ENCODE measurements at places on chromosomes 3 and 15. TPM values are rescaled to one million over a fixed set of nuclear protein-coding genes. Genes with fewer than 3 reads are reported as not detected.

DNA sequence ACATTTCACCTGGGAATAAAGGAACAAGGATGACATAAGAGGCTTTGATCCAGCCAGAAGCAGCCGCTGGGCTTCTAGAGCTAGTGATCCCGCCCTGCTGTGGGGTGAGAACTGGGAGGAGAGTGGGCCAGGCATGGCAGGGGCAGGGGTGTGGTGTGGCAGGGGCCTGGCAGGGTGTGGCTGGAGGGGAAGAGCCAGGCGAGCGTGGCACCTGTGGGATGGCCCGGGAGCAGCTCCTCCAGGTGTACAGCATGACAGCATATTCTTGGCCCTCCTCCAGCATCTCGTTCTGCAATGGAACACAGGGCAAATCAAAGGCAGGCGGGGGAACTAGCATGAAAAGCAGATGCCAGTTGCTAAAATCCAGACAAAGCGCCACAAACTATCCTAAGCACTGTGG lies 35.5 kb downstream of the CYFIP1 start:
- H3K4me1 ChIP-seq, result peaks cover 20% of the 10 kb centered on the region
- H3K27ac ChIP-seq, result no peak overlapping the region
- H3K36me3 ChIP-seq, result no peaks in the 10 kb centered on the region
- no peak for DNase-seq
- no peak overlapping the region for H3K4me3 ChIP-seq

GRCh38 chr3:52315977-52316764 lies at the start of gene DNAH1:
Gene DNAH1 (plus strand): TSS chr3:52316319. CDS start chr3:52322443, 6,124 bp downstream.
- H3K27ac ChIP-seq, result no peak within 1 kb of the TSS
- DNase-seq, result peak; percentile 32
- no peaks in the 10 kb centered on the region for H3K36me3 ChIP-seq
- H3K4me3 ChIP-seq, result no peak within 1 kb of the TSS
- H3K27me3 ChIP-seq, result peaks cover 10% of the 10 kb centered on the region

DNA sequence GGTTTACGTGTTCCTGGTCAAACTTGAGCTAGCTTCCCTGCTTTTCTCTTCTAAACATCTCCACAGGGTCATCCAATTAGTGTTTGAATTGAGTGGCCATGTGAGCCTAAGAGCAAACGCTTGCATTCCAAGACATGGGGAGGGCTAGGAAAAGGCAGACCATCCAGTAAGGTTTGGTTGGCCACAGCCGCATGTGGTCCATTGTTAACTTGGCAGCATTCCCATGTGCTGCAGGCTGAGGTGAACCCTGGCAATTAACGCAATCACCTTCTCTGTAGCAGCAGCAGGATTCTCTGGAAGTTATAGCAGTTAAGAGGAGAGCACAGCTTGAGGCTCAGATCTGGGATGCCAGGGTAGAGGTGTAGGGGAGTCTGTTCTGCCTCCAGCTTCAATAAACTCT lies 502.2 kb upstream of the LMCD1 start:
- no peaks in the 10 kb centered on the region for H3K27me3 ChIP-seq
- H3K4me1 ChIP-seq, result no peaks in the 10 kb centered on the region
- no peaks in the 10 kb centered on the region for H3K36me3 ChIP-seq
- H3K27ac ChIP-seq, result no peak overlapping the region
- no peak for DNase-seq

GRCh38 chr3:67450153-67450552 lies 204.3 kb downstream of the SUCLG2 start:
- DNase-seq, result no peak
- H3K36me3 ChIP-seq, result no peaks in the 10 kb centered on the region
- H3K4me1 ChIP-seq, result no peaks in the 10 kb centered on the region
- H3K4me3 ChIP-seq, result no peak overlapping the region

GRCh38 chr3:64655160-64655559 lies 32.6 kb downstream of the ADAMTS9 start:
- H3K4me1 ChIP-seq, result peaks cover 27% of the 10 kb centered on the region
- no peak overlapping the region for H3K4me3 ChIP-seq
- H3K36me3 ChIP-seq, result peaks cover 8% of the 10 kb centered on the region
- no peak for DNase-seq
- no peak overlapping the region for H3K27ac ChIP-seq

DNA sequence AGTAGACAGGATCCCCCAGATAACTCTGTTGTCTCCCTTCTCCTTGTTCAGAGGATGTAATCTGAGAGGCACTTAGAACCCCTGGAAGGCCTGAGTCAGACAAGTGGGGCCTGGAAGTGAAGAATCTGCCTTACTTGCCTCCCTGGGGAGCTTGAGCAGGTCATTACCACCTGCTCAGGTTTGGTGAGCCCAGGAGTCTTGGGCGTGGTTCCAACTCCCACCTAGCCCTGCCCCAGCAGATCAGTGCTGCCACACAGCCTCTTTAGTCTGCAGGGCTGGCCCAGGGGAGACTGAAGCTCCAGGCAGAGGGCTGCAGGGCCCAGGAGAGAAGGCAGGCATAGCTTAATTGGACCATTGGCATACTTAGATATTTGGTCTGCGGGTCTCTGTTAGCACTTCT lies 230.0 kb downstream of the ERC2 start:
- no peak overlapping the region for H3K27ac ChIP-seq
- no peak for DNase-seq
- no peaks in the 10 kb centered on the region for H3K36me3 ChIP-seq
- no peaks in the 10 kb centered on the region for H3K27me3 ChIP-seq
- H3K4me1 ChIP-seq, result no peaks in the 10 kb centered on the region
- no peak overlapping the region for H3K4me3 ChIP-seq

DNA sequence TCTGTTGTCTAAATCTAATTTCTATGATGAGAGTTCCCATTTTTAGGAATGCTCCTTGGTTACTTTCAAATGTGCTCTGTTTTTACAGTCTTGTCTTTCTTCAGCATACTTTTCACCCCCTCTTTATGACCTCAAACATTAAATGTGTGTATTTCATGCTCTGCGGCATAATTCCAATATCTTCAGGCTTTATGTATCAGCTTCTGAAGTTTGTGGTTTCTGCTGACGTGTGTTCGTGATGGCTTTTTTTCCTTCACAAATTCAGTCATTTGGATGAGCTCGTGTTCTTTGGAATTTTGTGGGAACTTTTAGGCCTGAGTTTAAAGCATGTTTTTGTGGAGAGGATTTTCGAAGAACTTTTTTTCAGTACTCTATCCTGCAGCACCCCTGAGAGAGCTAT lies 97.7 kb upstream of the CHRNA7 start:
- no peaks in the 10 kb centered on the region for H3K4me1 ChIP-seq
- H3K4me3 ChIP-seq, result no peak overlapping the region

DNA sequence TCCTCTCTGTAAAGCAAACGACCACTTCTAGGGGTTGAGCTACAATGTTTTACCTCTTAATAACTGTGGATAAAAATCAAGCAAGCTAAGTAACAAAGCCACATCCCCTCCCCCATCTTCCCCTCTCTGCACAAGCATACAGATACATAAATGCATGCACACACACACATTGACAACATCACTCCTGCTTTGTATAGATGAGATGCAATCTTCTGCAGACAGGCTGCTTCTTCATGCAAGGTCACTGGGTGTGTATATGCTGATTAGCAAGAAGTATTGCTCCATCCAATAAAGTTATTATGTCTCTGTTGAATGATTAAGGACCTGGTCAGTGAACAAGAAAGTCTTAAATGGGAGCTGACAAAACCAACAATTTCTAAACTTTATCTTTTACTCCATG lies 8.8 kb upstream of the ATP11B start:
- no peaks in the 10 kb centered on the region for H3K4me1 ChIP-seq
- H3K4me3 ChIP-seq, result no peak overlapping the region
- H3K36me3 ChIP-seq, result no peaks in the 10 kb centered on the region
- DNase-seq, result no peak
- H3K27me3 ChIP-seq, result peaks cover 31% of the 10 kb centered on the region
- H3K27ac ChIP-seq, result no peak overlapping the region

DNA sequence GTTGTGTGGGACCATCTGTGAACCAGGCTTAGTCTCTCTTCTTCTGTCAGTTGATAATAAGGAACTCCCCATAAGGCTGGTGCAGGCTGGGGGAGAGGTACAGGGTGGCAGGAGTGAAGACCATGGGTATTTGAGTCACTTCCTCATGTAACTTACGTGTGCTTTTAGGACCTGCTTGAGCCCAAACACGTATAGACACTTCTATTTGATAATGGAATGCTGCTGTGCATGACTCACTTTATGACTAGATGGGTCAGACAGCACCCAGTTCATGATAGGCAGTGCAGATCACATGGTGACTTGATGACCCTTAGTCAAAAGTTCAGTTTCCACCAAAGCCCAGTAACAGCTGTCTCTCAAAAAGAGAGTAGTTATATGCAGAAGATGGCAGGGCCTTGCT lies 490.9 kb downstream of the ZBBX start:
- no peaks in the 10 kb centered on the region for H3K27me3 ChIP-seq
- no peaks in the 10 kb centered on the region for H3K36me3 ChIP-seq
- no peaks in the 10 kb centered on the region for H3K4me1 ChIP-seq
- no peak overlapping the region for H3K27ac ChIP-seq

GRCh38 chr3:78762121-78762520 lies 1005.7 kb downstream of the ROBO1 start:
- no peak for DNase-seq
- H3K4me3 ChIP-seq, result no peak overlapping the region
- no peaks in the 10 kb centered on the region for H3K36me3 ChIP-seq
- peaks cover 22% of the 10 kb centered on the region for H3K4me1 ChIP-seq

DNA sequence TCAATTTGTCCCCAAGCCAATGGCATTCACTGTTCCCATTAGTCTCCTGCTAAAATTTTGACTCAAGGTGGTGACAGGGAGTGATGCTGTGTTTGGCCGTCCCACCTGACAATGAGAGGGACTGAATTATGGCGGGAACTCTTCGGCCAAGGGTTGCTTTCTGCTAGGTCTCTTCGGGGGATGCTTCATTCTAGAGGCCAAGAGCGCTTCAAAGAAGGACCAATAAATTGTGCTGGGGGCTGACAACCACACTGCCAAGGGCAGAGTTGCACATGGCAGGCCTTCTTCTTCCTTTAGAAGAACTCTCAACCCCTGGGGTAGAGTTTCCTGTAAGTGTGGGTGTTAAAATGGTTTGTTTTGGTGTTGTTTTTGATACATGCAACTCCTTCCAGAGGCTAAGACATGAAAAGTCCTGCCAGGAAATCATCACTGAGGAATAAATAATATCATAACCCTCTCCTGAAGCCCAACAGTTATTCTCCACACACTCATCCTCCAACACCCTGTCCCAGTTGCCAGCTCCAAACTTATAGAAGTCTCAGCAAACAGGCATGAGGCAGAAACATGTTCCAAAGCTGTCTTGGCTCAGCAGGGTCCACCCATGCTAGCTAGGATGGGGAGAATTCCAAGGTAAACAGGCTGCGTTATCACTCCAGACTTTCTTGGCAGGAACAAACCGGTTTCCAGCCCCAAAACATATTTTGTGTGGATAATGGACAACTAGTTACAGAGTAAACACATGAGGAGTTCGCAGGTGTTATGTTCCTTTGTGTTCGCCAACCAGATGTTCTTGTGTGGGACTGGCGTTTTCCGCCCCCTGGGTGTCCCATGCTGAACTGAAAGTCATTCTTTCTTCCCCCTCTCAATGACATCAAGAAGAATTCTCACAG lies 396.7 kb upstream of the RGMA start:
- no peaks in the 10 kb centered on the region for H3K27me3 ChIP-seq
- DNase-seq, result no peak
- peaks cover 13% of the 10 kb centered on the region for H3K4me1 ChIP-seq

DNA sequence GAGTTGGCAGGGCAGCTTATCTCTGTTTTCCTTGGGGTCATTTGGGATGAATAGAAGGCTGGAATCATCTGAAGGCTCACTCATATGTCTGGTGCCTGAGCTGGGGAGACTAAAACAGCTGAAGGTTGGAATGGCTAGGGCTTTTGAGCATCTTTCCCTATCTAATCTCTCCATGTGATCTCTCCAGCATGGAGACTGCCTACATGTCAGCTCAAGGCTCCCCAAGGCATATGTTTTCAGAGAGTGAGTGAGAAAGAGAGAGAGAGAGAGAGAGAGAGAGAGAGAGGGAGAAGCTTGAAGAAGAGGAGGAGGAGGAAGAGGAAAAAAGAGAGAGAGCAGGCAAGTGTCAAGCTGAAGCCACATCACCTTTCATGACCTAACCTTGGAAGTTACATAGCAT lies 143.4 kb downstream of the EBLN2 start:
- no peak overlapping the region for H3K27ac ChIP-seq
- DNase-seq, result no peak
- H3K27me3 ChIP-seq, result no peaks in the 10 kb centered on the region
- H3K36me3 ChIP-seq, result no peaks in the 10 kb centered on the region
- H3K4me1 ChIP-seq, result peaks cover 35% of the 10 kb centered on the region
- no peak overlapping the region for H3K4me3 ChIP-seq

DNA sequence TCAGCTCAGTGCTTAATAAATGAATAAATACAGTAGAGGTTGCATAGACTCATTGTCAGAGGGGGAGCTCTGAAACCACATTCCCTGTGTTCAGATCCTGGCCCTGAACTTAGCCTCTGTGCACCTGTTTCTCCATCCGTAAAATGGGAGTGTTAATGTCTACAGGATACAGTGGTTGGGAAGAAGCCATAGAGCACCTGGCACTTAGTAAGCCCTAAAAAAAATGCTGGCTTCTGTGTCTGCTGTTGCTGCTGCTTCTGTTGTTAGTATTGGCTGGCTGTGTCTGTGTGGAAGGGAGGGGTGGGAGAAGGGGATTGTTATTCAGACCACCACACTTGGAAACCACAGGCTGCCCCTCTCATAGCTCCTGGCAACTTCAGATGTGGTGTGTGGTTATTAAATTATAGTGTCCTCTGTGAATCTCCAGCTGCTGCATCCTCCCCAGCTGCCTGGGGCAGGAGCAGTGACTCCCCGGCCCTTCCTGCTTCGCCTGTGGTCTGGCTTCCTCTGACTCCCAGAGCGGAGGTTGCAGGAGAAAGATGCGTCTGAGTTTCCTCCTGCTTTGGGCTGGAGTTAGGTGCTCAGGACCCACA lies 31.0 kb downstream of the FGD5 start:
- no peaks in the 10 kb centered on the region for H3K36me3 ChIP-seq
- no peak for DNase-seq
- no peaks in the 10 kb centered on the region for H3K4me1 ChIP-seq
- H3K27me3 ChIP-seq, result peaks cover 31% of the 10 kb centered on the region

DNA sequence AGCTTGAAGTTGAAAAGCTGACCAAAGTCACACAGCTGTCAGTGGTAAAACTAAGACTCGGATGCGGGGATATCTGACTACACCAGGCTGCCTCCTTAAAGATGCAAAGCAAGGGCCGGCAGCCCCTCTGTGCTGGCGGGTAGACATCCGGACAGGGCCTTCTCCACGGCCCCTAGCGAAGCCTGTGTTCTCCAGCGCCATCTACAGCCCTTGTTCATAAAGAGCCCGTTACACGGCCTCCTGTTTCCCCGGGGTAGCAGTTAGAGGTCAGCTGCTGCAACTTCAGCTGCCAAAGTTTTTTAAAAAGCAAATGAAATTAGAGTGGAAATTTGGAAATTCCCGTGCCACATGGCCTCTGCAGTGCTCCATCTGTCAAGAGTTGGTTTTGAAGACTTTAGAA lies 383.0 kb downstream of the TBL1XR1 start:
- H3K4me3 ChIP-seq, result no peak overlapping the region
- no peaks in the 10 kb centered on the region for H3K27me3 ChIP-seq
- H3K4me1 ChIP-seq, result no peaks in the 10 kb centered on the region
- peak; percentile 77 for DNase-seq
- H3K27ac ChIP-seq, result no peak overlapping the region

- no peak for DNase-seq
- H3K4me1 ChIP-seq, result no peaks in the 10 kb centered on the region
- no peaks in the 10 kb centered on the region for H3K36me3 ChIP-seq
- no peak overlapping the region for H3K4me3 ChIP-seq
Measured at GRCh38 chr3:47406762-47407149, 25.9 kb downstream of the PTPN23 start.

The CPLX3 gene
- not detected for total RNA-seq

The TEX55 gene
- total RNA-seq, result not detected

The SCAP gene
- total RNA-seq, result 103 TPM

The GBE1 gene
- total RNA-seq, result 16.8 TPM

The CDHR4 gene
- total RNA-seq, result 0.12 TPM

The GRAMD1C gene
- 2.4 TPM for total RNA-seq

The SCN11A gene
- total RNA-seq, result 0.63 TPM
